ENCODE measurements at places on chromosomes 13 and 19.

- DNase-seq: no peak
These were observed 74.0 kb downstream of the RUBCNL start for GRCh38 chr13:46313024-46313423.

- peak; percentile 40 for DNase-seq
These were observed at the start of gene TMEM238 for GRCh38 chr19:55384131-55384919. TMEM238 (minus strand) TSS chr19:55384292; CDS start chr19:55384259, 33 bp downstream.

- peak; percentile 54 for DNase-seq
These were observed 1.1 kb downstream of the DHRS12 start for GRCh38 chr13:51802631-51803418.

DNA sequence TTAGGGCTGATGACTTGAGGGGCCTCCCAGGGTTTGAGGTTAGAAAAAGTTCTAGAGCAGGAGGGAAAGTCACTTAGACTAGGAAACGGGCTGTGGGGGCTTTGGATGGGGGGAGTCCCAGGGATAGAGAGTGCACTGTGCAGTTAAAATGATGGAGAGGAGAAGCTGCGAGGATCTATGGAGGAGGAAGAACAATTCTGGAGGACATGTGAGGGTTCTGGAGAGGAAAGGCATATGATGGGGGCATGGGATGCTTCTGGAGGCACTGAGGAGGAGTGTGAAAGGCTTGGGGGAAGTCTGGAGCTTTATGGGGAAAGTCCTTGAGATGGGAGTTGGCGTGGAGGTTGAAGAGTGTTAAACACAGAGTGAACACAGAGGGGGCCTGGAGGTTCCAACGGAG is 2.2 kb downstream of the KCNC3 start:
- no peak for DNase-seq

DNA sequence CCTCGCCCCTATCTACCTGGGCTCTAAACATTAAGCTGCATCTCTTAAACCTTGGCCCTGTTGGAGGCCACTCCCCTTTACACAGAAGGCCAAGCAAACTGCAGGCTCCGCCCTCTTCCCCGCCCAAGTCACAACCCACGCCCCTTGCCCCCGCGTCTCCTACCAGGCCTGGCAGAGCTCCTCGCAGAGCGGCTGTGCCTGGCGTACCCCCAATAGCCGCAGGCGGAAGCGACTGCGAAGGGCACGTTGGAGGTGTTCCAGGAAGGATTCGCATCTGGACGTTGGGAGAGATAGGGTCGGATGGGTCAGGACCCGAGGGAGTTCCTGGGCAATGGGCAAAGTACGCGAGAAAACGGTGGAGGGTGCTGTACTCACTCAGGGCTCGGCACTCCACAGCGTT is 5.9 kb downstream of the RTBDN start:
- peak; percentile 92 for DNase-seq

DNA sequence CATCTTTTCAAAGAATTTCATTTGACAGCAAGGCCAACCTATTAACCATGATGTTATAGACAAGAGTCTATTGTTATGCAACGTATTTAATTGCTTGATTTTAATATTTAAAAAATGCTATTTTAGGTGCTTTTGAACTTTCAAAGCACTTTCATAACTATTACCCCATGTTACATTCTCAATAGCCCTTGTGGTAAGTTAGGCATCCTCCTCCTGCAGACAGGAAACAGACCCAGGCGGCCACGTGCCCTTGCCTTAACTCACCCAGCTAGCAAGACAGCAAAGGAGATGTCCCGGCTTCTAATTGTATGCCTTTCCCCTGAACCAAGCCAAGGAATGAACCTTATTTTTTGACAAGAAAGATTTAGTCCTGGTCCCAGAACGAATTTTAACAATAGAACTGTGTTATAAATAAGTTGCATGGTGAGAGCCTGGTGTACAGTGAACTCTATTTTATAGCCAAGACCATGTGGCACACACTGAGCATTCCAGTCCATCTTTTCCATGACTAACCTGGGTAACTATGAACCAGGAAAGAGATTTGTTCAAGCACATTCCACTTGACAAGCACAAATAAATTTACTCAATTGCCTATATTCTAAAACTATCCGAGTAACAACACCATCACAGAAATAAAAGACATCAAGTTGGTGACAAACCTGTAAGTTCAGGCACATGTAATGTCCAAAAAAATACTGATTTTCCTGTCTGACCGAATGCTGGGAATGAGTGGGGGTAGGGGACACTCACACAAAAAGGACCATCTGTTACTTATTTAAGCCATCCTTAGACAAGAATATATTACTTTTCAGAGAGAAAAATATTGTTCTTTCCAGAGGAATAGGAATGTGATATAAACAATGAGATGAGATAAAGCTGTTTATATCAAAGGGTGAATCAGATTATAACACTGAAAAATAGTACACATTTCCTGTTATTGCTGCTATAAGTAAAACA is 163.0 kb downstream of the EFNB2 start:
- no peak for DNase-seq

- DNase-seq: peak; percentile 69
These were observed 2.5 kb upstream of the ISYNA1 start for GRCh38 chr19:18440415-18440877.

DNA sequence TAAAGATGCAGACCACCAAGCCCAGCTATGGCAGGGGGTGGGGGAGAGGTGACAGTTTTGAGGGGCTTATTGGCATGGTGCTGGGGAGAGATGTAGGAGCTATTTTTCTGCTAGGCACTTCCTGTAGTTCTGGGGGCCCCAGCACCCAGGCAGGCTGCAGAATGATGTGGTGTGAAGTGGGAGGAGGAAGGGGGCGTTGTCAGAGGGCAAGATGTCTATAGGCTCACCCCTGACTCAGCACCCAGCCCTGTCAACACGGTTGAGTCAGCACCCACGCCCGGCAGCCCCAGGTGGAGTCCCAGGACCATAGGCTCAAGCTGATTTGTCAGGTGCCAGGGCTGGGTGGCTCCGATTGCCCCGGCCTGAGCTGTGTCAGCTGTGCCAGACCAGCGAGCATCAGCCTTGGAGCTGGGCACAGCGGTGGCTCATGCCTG is 5.8 kb downstream of the KLF2 start:
- no peak for DNase-seq

GRCh38 chr13:49428041-49428763 is 15.7 kb downstream of the CAB39L start:
- no peak for DNase-seq

DNA sequence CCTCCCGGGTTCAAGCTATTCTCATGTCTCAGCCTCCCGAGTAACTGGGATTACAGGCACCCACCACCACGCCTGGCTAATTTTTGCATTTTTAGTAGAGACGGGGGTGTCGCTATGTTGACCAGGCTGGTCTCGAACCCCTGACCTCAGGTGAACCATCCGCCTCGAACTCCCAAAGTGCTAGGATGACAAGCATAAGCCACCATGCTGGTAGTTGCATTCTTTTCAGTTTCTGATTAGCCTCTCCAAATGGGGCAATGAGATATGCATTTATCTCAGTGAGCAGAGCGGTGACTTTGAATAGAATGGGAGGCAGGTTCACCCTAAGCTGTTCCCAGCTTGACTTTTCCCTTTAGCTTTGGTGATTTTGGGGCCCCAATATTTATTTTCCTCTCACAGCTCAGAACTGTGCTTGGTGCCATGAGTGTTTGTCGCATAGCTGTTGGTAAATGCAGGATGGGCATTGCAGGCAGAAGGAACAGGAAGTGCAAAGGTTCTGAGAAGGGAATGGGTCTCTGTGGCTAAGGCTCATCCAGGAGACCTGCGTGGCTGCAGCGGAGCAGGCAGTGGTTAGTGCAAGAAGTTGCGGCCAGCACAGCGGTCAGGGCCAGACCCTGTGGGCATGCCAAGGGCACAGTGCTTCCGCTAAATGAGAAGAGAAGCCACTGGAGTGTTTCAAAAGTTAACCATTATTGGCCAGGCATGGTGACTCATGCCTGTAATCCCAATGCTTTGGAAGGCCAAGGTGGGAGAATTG is 20.7 kb downstream of the LYPD3 start:
- no peak for DNase-seq

GRCh38 chr19:15702534-15702930 is 25.3 kb upstream of the OR10H2 start:
- DNase-seq: peak; percentile 26

- DNase-seq: no peak
These were observed 9.0 kb upstream of the STRN4 start for GRCh38 chr19:46755077-46755852.

- DNase-seq: peak; percentile 15
These were observed 1.1 kb downstream of the ZNF550 start for GRCh38 chr19:57558525-57558924.

DNA sequence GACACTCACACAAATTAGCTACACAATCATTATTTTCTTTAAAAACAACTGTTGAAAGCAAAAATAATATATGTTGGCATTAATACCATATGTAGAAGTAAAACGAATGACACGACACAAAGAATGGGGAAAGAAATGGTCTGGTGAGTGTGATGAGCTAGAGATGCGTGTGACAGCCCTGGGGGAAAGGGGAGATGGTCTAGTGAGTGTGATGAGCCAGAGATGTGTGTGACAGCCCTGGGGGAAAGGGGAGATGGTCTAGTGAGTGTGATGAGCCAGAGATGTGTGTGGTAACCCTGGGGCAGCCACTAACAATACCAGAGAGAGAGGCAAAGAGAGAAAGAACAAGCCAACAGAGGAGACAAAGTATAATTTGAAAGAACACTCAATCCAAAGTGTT is 22.3 kb upstream of the LAMP1 start:
- no peak for DNase-seq

DNA sequence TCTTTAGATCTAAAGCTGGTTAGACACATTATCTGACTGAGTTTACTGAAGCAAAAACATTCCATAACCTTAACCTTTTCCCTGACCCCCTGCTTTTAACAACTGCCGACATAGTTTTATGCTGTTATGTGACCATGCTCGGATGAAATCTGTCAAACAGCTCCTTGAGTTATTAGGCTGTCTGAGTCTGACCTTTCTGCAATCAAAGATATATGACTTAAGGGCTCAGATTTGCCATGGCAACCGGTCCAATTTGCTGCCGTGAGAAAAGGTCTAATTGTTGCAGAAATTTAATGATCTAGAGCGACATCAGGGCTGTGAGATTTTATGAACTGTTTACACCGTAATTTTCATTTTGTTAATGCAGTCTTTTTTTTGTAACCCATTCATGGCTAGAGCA is 61.8 kb downstream of the URI1 start:
- DNase-seq: no peak

DNA sequence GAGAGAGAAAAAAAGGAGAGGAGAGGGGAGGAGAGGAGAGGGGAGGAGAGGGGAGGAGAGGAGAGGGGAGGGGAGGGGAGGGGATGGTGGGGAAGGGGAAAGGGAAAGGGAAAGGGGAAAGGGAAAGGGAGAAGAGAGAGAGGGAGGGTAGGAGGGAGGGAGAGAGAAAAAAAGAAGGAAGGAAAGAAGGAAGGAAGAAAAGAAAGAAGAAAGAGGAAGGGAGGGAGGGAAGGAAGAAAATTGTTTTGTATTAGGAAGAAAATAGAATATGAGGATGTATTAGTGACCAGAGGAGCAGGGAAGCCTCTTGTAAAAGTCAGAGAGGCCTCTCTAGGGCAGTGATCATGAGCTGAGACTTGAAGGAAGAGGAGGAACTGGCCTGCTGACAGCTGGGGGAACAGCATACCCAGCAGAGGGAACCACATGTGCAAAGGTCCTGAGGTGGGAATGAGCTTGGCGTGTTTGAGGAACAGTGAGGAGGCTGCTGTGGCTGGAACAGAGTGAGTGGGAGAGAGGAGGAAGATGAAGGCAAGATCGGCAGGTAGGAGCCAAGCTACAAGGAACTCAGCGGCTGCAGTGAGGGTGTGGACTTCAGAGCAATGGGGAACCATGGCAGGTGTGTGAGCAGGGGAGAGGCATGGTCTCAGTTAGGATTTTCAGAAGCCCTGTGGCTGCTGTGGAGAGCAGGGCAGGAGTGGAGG is 9.6 kb upstream of the KCNN1 start:
- DNase-seq: no peak

- no peak for DNase-seq
These were observed 1.9 kb downstream of the SLITRK6 start for GRCh38 chr13:85797311-85797710.

- no peak for DNase-seq
These were observed 1113.4 kb upstream of the MIR17HG start for GRCh38 chr13:90233933-90234672.
